ENCODE measurements at places on chromosomes 7 and 10. TPM values are rescaled to one million over a fixed set of nuclear protein-coding genes. Genes with fewer than 3 reads are reported as not detected.

- no peak for DNase-seq
These were observed 806 bp upstream of the VIPR2 start for GRCh38 chr7:159145490-159145855.

- no peak for DNase-seq
These were observed 11.8 kb upstream of the CALD1 start for GRCh38 chr7:134767520-134768168.

- peak; percentile 24 for DNase-seq
These were observed 537.1 kb upstream of the FOXK1 start for GRCh38 chr7:4144811-4145510.

The PTN gene
- 56.6 TPM for total RNA-seq

The PRRT4 gene
- total RNA-seq = 0.05 TPM

The CNPY1 gene
- not detected for total RNA-seq
